Right atrium auricular region (tissue), 2 donors: ENCODE measurements at places on chromosomes 16 and 17. TPM values are rescaled to one million over a fixed set of nuclear protein-coding genes. Genes with fewer than 3 reads are reported as not detected.

GRCh38 chr16:14302031-14302398 is 230.9 kb downstream of the MRTFB start:
- no peak for DNase-seq

DNA sequence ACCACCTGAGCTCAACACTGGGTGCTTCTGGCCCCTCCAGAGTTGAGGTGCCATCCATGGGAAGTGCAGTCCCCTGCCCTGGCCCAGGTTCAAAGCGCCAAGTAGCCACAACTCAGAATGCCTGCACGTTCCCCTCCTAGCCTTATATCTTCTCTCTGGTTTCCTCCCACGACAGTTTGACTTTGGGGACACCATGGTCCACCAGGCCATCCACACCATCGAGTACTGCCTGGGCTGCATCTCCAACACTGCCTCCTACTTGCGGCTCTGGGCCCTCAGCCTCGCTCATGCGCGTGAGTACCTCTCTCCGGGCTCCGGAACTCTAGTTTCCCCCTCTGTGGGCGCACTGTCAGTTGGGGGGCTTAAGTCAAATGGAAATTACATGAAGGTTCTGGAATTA is 22.4 kb upstream of the NAGLU start:
- no peak for DNase-seq

DNA sequence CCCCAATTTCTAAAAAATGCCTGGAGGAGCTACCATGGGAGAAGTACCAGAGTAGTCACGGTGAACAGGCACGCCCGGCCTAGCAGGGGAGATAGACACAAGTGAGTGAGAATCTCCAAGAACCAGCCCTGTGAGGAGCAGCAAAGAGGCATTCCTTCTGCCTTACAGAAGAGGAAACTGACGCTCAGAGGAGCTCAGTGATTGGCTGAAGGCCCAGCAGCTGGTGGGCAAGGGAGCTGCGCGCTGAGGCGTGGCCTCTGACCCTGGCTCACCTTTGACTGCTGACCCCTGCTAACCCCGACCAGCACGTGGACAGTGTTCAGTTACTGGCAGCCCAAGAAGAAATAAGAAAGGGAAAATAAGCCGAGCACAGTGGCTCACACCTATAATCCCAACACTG is 1.8 kb downstream of the C16orf96 start:
- no peak for DNase-seq

GRCh38 chr17:83125515-83126274 is 46.3 kb downstream of the METRNL start:
- peak; percentile 76 for DNase-seq

GRCh38 chr17:45906927-45907622 is 12.7 kb downstream of the MAPT start:
- no peak for DNase-seq

- DNase-seq: no peak
Measured at GRCh38 chr16:84529607-84530006, 25.1 kb upstream of the MEAK7 start.

DNA sequence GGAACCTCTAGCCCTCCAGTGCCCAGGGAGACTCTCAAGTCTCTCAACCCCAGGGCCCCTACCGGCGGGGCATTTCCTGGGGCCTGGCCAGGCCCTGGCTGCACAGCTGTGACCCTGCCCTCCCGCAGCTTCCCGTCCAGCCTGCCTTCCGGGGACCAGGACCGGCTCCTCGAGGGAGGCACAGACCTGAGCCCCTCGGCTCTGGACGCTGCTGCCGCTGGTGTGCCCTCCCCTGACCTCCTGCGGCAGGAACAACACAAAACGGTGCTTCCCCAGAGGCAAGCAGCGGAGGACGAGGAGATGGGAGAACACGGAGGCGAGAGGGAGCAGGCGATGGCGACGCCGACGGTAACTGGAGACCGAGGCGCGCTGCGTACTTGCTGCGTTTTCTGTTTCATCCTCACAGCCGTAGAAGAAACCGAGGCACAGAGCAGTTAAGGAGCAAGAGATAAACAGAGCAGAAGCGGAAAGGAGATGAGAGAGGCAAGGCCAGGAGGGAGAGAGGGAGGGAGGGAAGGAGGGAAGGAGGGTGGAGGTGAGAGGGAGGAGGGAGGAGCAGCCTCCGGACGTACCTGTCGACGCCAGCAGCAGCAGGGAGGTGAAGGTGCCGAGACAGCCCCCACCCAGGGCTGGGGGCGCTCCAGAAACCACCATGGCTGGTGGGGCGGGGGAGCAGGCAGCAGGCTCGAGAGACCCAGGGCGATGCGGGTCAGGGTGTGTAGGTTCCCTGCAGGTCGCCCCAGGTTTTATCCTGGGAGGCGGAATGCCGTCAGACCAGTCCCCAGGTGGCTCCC is at the start of gene PRSS22:
TSS of gene PRSS22 (minus strand) at position 720 of the 794 bp plus-strand sequence. CDS start at position 654, 66 bp downstream.
- DNase-seq: no peak

DNA sequence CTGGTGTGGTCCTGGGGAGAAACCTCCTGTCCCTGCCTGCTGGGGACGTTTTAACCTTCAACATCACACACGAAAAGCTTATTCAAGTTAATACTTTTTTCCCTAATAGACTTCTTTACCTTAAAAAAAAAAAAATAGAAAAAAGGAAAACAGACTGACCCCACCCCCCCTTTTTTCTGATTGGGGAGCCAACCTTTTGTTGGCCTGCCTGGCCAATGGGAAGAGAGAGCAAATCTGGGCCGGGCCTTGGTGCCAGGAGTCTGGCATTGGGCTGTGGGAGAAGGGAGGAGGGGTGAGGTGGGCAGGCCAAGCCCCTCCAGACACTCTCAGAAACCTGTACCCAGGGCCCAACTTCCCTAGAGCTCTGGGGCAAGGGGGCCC is 3.0 kb downstream of the CBX8 start:
- no peak for DNase-seq

DNA sequence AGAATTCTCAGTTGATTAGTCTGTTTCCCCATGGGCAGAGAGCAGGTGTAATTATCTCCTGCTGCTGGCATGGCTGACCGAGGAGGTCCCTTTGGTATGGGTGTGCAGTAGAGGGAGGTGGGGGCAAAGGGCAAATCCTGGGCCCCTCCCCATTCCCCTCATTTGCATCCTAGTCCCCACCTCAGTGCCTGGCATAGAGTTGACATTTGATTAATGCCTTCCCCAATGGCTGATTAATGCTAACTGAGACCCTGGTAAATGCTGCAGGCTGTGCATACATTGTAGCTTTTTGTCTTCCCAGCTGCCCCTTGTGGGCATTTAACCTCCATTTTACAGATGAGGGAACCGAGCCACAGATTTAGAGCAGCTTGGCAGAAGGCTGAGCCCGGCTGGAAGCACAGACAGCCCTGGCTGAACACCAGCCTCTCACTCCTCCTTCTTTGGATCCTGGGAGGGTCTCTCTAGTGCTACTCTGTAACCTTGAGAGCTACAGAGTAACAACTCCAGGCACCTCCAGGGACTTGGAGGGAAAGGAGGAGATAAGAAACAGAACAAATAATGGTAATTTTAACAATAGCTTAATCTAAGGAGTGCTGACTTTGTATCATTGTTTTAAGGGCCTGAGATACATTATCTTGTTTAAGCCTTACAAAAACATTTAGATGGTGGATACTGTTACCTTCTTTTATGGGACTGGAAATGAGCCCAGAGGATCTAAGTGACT is 5.1 kb downstream of the PLCG2 start:
- DNase-seq: no peak

Gene CCL8
- not detected for total RNA-seq

Gene GP2
- total RNA-seq: not detected

Gene CCDC92B
- total RNA-seq: not detected

Gene KRT36
- total RNA-seq: not detected

Gene PRR15L
- total RNA-seq: 1.2 TPM

Gene SHISA9
- 0.47 TPM for total RNA-seq

Gene ETV4
- 5.0 TPM for total RNA-seq

Gene KCNH6
- total RNA-seq: not detected

Gene JPH3
- 0.08 TPM for total RNA-seq

Gene AURKB
- total RNA-seq: not detected
